ENCODE measurements at places on chromosomes 6 and 20.

GRCh38 chr20:57409672-57410397 is 18.6 kb downstream of the RBM38 start:
- no peak for DNase-seq

GRCh38 chr6:45964300-45964699 is 51.4 kb downstream of the CLIC5 start:
- no peak for DNase-seq

DNA sequence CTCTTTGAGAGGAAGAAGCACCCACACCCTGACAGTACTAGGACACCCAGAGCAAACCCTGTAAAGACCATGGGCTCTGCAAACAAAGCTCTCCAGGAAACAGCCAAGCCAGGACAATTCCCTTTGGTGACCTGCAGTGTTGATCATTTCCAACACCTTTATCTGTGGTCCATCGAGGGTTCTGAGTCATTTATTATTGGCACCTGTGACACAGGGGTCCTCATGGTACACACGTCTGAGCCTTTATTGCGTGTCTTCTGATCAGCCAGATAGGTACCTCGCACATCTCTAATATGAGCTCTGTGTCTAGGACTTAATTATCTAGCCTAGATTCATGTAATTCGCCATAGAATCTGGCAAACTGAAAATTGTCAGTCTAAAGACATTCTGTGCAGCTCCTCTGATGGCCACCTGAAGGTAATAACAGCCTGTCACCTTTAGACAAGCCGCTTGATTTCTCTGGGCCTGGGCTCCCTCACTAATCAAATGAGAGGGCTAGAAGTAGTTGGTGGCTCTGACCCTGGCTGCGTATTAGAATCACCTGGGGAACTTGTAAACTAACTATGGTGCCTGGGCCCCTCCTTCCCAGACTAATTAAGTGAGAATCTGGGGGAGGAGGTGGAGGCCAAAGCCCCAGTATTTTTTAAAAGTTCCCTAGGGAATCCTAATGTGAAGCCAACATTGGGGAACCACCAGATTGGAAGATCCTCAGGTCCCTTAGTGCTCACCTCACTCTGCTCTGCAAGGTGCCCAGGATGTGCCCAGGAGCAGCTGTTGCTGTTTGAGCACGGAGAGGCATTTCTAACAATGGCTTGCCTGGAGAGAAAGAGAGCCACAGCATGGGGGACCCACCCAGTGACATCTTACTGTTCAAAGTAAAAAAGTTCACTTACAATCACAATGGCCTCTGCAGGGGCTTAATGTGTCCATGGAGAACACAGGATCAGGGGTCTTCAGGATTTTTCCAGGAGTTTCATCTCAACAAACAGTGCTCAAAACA is 122.0 kb upstream of the ARID1B start:
- no peak for DNase-seq

DNA sequence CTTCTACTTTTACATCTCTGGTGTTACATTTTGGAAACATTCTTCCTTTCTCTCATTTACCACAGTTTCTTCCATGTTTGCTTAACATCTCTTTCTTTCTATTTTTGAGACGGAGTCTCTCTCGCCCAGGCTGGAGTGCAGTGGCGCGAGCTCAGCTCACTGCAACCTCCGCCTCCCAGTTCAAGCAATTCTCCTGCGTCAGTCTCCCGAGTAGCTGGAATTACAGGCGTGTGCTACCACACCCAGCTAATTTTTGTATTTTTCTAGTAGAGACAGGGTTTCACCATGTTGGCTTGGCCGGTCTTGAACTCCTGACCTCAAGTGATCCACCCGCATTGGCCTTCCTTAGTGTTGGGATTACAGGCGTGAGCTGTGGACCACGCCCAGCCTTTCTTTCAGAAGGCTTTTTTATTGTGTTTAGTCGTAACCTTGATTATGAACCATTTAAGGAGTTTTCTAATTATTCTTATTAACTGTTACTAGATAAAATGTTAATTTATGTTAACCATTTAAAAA is 27.8 kb downstream of the MAP3K4 start:
- peak; percentile 21 for DNase-seq

DNA sequence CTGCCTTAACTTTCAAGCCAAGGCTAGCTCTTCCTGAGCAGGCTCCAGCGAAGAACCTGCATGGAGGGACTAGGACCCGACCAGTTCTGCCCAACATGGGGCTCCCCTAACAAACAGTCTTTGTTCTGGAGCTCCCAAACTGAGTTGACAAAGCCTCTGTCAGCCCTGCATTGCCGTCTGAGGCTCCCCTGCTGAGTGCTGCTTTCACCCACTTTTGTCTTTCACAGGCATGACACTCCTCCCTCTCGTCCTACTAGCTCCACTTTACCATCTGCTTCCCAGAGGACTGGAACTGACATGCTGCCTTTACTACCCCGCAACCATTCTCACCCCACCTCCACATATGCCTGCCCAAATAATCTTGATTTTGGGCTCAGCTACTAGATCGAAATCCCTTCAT is 45.1 kb upstream of the B4GALT5 start:
- no peak for DNase-seq

DNA sequence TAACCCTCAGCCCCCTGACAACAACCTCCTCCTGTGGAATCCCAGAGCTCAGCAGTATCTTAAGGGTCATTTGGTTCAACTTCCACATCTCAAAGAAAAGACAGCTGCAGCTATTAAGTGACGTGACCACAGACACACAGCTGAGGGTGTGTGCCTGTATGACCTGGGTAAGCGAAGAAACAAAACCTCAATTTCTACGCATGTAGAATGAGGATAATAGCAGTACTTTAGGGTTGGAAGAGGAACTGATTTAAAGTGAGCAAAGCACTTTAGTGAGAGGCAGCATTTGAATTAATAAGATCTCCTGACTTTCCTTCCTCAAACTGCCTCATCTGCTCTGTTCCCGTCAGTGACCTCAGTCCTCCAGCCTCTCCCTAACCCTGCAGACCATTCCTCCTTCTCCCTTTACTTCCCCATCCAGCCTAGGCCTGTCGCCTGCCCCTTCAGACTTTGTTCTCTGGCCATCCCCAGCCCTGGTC is 6.8 kb upstream of the ARMC2 start:
- peak; percentile 35 for DNase-seq

DNA sequence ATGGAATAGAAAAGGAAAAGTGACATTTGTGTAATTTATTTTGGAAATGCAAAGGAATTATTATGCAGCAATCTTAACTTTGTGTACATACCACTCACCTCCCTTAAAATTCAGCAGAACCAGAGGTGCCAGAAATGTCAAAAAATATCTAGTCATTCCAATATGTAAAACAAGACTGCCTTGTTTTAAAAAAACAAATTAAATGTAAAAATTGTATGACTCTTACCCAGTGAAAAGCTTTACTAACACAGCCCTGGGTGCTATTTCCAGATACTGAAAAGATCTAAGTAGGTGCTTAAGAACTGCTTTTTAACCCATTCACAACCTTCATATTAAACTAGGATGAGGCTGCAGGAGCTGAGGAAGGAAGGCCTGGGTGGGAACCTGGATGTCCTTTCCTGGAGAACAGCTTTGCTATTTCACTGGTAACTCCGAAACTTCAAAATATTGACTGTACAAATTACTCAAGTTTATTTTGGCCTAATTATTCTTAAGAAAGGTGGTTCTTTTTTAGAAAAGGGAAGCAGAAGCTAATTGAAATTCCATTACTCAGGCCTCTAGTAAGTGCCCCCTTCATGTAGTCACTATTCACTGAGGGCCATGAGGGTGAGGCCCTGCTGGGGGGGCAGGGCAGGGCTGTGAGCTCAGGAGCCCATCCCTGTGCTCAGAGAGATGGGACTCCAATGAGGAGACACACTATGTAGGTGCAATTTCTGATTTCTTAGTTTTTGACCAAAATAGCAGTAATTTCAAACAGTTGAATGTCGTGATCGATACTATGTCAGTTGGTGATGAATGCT is 139.6 kb downstream of the MAP3K4 start:
- DNase-seq, result no peak

- DNase-seq, result peak; percentile 46
These were observed 56.3 kb upstream of the TULP1 start for GRCh38 chr6:35569011-35569461.

DNA sequence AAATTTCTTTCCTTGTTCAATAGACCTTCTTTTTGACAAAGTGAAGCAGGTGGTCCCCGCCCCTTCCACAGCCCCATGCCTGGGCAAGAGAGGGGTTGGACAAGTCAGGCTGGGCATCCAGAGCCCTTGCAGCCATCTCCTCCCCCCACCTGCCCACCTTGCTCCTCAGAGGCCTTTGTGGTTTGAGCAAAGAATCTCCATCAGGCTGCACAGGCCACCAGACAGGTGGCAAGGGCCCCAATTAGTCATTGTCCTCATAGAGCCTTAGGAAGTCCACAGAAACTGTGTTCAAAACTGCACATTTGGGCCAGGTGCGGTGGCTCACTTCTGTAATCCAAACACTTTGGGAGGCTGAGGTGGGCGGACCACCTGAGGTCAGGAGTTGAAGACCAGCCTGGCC is 1.5 kb upstream of the MAPK13 start:
- no peak for DNase-seq

- DNase-seq, result no peak
These were observed 89.4 kb upstream of the TNFAIP3 start for GRCh38 chr6:137777687-137778075.

- DNase-seq, result no peak
These were observed 796.3 kb upstream of the MAP3K7 start for GRCh38 chr6:91383207-91383606.

GRCh38 chr6:155248008-155249001 is 15.5 kb upstream of the CLDN20 start:
- DNase-seq, result peak; percentile 21

DNA sequence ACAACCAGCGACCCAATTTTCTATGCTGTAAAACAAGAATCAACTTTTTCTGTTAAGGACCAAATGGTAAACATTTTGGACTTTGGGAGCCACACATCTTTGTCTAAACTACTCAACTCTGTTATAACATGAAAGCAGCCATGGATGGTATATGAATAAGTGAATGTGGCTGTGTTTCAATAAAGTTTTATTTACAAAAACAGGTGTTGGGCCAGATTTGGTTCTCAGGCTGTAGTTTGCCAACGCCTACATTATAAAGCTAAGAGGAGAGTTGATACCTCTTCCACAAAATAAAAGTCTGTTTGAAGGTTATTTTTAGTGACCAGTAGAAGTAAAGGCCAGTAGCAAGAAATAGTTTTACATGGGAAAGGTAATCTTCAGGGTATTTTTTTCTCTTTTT is 60.4 kb upstream of the SDHAF4 start:
- DNase-seq, result no peak

DNA sequence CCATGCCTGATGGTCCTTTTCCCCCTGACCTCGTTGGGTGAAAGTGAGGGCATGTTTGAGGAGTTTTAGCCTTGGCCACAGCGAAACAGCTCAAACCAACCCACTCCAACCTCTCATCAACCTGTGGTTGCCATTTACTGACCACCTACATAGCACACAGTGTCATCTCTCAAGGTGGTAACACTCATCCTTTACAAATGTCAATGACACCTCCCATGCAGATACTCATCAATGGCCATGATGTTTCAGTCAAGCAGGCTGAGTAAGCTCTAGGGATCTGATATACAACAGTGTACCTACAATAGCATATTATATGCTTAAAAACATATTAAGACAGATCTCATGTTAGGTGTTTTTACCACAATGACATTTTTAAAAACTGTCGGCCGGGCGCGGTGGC is 9.3 kb downstream of the RRAGD start:
- DNase-seq, result no peak

- no peak for DNase-seq
These were observed 105.9 kb downstream of the MAN1A1 start for GRCh38 chr6:119243657-119244056.

- no peak for DNase-seq
These were observed 4.9 kb upstream of the TRIM39 start for GRCh38 chr6:30321692-30322388.

DNA sequence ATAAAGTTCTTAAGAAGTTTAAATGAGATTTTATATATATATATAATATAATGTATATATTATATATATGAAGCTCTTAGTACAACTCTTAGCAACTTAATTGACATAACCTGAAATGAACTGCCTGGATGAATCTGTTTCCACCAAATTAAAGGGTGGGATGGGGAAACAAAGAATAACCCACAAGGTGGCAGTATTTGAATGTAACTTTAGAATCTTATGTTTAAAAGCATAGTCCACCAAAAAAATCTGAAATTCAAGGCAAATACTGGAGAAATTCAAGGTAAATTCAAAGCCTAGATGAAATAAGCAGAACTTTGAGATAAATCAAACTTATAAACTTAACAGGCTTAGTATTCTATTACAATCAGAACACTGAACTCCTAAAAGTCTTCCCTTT is 4.4 kb upstream of the IBTK start:
- no peak for DNase-seq

DNA sequence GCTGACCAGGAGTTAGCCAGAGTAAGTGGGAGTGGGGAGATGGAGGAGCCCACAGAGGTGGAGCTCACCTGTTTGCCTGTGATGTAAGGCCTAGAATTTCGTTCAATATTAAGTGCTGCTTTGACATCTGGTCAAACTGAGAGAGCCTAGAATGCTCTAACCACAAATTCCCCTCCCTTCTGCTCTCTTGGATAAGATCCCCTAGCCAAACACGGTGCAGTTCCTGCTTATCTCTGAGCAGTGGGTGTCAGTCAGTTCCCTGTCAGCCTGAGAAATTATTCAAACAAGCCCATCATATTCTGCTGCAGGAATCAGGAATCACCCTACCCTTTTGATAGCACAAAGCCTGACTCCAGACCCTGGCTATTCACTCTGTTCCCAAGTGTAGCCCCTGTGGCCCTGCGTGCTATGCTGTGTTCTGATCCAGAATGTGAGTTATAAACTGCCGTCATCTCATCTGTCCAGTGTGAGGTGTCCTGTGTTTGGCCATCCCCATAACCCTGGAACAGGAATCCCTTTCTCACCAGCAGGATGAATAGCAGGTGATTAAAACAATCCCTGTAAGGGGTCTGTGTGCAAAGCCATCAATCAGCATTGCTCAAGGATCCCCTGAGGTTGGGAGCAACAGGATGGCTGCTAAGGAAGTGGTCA is 31.8 kb upstream of the ZNF133 start:
- no peak for DNase-seq

- no peak for DNase-seq
These were observed 792.9 kb downstream of the EYS start for GRCh38 chr6:64914124-64914523.

- peak; percentile 59 for DNase-seq
These were observed 968 bp downstream of the PHF3 start for GRCh38 chr6:63636518-63637021.

- no peak for DNase-seq
These were observed 97.1 kb upstream of the GRIK2 start for GRCh38 chr6:101296169-101296960.

- no peak for DNase-seq
These were observed 64.0 kb downstream of the RSPO3 start for GRCh38 chr6:127182501-127182900.

All from tibial nerve (tissue), 4 donors.